ENCODE measurements at places on chromosomes 16 and 17. TPM values are rescaled to one million over a fixed set of nuclear protein-coding genes. Genes with fewer than 3 reads are reported as not detected.
A peak's percentile ranks its signal among the peaks of the same experiment; 100 is the strongest.

- peak; percentile 91 for DNase-seq
Measured at GRCh38 chr17:76397687-76398522, 13.5 kb downstream of the SPHK1 start.

- DNase-seq: no peak
Measured at GRCh38 chr17:80353718-80354275, 61.2 kb upstream of the ENDOV start.

GRCh38 chr16:68660359-68660795 lies 15.3 kb downstream of the CDH3 start:
- no peak for DNase-seq

GRCh38 chr17:3891626-3892094 lies 1.2 kb downstream of the CAMKK1 start:
- DNase-seq: no peak

DNA sequence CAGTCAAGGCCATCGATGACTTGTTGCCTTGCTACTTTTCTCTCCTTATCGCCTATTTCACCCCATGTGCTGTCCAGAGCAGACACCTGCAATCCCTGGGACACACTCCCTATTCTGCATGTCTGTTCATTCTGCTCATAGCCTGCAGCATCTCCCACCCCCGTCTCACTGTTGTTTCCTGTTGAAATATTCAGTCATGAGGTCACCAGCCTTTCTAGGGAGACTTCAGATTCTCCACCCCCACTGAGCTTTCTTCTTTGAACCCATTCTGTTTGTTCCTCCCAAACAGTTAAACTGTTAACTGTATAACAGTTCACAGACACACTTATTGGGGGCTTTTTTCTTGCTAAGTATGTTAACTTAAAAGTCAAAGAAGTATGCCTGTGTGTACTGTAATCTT lies 94.4 kb downstream of the AATF start:
- no peak for DNase-seq

- no peak for DNase-seq
Measured at GRCh38 chr17:82593590-82594087, 54.6 kb downstream of the WDR45B start.

- no peak for DNase-seq
Measured at GRCh38 chr16:4795181-4795827, at the start of gene SMIM22. Gene SMIM22 (plus strand): TSS chr16:4795369. CDS start chr16:4795735, 366 bp downstream.

- DNase-seq: no peak
Measured at GRCh38 chr17:5254903-5255521, 20.4 kb upstream of the SCIMP start.

DNA sequence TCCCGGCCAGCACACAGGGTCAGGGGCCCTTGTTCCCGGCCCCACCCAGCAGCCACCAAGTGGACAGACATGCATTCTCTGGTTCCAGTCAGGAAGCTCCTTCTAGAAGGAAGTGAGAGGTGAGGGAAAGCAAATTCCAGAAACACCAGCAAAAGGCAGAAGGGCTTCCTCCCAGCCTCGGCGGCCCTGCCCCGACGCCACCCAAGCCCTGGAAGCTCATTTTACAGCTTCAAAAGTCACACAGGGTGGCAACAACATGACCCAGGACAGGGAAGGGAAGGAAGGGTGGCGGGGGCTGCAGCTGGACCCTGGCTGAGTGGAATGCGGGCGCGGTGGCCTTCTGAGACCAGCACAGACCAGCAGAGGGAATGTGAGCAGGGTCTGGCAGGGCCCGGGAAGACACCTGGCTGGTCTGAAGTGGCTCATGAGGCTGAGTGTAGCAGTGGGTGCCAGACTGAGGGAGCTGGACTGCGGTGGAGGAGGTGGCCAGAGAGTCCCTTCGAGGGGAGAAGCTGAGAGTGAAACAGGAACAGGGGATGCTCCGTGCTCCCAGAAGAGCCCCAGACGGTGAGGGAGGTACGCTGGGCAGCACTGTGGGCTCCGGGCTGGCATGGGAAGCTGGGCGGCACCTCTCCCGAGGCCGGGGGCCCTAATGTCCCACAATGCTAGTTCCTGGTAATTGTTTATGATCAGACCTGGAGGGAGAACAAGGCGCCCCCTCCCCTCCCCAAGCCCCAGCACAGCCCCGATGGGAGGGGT lies 1.9 kb upstream of the UNC13D start:
- no peak for DNase-seq

GRCh38 chr16:49505556-49505955 lies 132.0 kb downstream of the C16orf78 start:
- DNase-seq: no peak

- DNase-seq: no peak
Measured at GRCh38 chr17:65219124-65219523, 82.0 kb downstream of the RGS9 start.

GRCh38 chr17:63290784-63291183 lies 155.3 kb downstream of the CYB561 start:
- DNase-seq: no peak

DNA sequence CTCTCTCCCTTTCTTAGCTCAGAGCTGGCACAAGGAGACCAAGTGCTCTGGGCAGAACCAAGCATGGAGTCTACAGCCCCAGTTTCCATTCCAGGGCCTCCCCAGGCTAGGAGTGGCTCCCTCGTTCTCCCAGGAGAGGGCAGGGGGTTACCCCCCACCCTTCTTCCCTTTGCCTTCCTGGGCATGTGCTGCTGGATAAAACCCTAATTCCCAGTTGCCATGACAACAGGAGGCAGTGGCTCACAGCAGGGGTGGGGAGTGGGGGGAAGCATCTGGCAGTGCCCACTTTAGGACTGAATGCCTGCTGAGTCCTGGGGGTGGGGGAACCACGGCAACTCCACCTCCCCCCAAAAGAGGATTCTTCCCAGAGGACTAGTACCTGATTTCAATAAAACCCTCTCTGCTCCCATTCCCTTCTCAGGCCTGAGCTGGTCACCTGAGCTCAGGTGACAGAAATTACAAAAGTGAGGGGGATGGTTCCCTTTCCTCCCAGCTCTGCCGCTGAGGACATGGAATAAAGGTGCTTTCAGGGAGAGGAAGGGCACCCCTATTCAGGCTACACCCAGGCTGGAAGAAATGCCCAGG lies 1.8 kb downstream of the MPP2 start:
- no peak for DNase-seq

- no peak for DNase-seq
Measured at GRCh38 chr17:47201166-47201565, 8.0 kb upstream of the MYL4 start.

GRCh38 chr16:30335598-30336474 lies 19.3 kb downstream of the CD2BP2 start:
- DNase-seq: peak; percentile 56

- DNase-seq: no peak
Measured at GRCh38 chr16:2282866-2283555, 15.1 kb upstream of the RNPS1 start.

- DNase-seq: no peak
Measured at GRCh38 chr17:63191610-63192009, 225.6 kb downstream of the TANC2 start.

DNA sequence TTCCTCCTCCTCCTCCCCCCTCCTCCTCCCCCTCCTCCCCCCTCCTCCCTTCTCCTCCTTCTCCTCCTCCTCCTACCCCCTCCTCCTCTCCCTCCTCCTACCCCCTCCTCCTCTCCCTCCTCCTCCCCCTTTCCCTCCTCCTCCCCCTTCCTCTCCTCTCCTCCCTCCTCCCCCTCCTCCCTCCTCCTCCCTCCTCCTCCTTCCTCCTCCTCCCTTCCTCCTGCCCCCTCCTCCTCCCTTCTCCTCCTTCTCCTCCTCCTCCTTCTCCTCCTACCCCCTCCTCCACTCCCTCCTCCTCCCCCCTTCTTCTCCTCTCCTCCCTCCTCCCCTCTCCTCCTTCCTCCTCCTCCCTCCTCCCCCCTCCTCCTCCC lies 6.6 kb upstream of the PDP2 start:
- DNase-seq: no peak

DNA sequence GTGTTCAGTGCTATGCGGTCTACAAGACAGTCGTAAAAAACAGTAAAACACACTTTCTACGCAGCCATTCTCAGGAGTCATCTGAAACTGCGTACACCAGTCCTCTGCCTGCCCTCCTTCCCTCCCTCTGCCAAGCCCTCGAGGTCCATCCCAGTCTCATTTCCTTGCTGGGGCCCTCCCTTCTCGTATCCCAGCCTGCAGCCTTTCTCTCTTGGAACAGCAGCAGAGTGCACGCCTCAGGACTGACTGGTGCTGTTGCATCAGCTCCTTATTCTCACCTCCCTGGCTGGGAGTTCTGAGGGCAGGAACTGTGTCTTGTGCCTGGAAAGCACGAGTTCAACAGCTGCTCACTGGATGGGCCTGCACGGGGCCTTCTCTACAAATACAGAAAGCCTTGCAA lies 12.5 kb downstream of the FAHD1 start:
- DNase-seq: no peak

GRCh38 chr16:2512735-2513404 lies 882 bp upstream of the ATP6V0C start:
- peak; percentile 54 for DNase-seq

GRCh38 chr16:68236826-68237242 lies 907 bp upstream of the ESRP2 start:
- no peak for DNase-seq

Gene SKAP1
- 75.5 TPM for total RNA-seq

Gene INCA1
- total RNA-seq: 0.20 TPM

Gene CDH3
- not detected for total RNA-seq

Gene PYY
- total RNA-seq: not detected

Gene NTN3
- not detected for total RNA-seq

Gene KRT23
- total RNA-seq: not detected

Gene KRTAP9-4
- not detected for total RNA-seq

Gene CTRB1
- not detected for total RNA-seq

Gene HLF
- total RNA-seq: 2.6 TPM

Gene ALDH3A1
- total RNA-seq: not detected

Gene UNKL
- total RNA-seq: 43.0 TPM

Gene CDIP1
- 45.2 TPM for total RNA-seq

Gene MT1G
- total RNA-seq: 3.4 TPM
